ENCODE measurements at places on chromosomes 1 and 21.

- DNase-seq: no peak
These were observed 33.9 kb upstream of the CSF1 start for GRCh38 chr1:109876617-109877316.

GRCh38 chr1:27519331-27520258 lies 29.6 kb upstream of the WASF2 start:
- no peak for DNase-seq

DNA sequence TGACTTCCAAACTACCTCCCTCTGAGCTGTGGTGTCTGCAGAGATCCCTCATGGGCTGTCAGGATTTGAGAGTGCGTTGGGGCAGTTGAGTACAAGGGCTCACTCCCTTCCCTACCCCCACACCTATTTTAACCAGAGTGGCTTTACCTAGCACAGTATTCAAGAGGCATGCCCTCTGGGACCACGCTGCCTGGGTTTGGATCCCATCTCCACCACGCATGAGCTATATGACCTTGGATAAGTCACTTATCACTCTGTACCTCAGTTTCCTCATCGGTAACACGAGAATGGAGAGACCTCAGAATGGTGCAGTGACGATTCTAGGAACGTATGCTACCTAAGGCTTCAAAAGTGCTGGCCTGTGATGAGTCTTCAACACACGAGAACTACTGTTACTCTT lies 147.3 kb upstream of the WNT4 start:
- no peak for DNase-seq

DNA sequence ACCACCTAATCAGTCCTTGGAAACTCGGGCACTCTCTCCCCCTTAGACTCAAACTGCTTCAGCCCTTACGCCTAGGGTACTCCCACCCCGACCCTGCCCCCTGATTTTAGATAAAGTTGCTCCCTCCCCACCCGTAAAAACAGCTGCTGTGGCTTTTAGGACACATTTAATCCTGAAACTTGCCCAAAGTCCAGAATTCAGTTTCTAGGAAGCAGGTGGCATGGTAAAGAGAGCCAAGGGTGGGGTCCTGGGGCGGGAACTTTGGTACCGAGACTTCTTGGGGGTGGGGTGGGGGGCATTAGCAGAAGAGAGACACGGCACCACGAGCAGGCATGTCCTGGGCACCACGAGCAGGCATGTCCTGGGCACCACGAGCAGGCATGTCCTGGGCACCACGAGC lies 52.4 kb downstream of the CASZ1 start:
- no peak for DNase-seq

DNA sequence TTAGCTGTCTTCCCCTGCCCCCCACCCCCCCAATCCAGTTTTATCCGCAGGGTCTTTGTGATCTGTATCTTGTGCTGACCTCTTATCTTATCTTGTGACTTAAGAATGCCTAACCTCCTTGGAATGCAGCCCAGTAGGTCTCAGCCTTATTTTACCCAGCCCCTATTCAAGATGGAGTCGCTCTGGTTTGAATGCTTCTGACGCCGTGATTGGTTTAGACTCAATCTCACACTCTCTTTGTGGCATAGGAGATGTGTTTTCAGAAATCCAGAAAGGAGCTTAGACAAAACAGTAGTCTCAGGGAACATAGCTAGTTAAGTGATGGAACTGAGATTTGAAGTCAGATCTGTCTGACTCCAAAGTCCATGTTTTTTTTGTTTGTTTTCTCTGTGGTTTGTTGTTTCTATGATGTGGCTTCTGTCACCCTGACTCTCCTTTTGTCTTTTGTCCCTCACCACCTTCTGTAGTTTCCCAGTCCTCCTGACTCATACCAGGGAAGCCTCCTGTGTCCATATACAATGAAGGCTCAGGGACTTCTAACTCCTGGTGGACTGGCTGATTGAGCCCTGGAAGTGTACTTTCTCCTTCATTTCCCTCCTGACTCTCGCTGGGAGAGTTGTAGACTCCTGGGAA lies 18.1 kb upstream of the USP24 start:
- DNase-seq: no peak

DNA sequence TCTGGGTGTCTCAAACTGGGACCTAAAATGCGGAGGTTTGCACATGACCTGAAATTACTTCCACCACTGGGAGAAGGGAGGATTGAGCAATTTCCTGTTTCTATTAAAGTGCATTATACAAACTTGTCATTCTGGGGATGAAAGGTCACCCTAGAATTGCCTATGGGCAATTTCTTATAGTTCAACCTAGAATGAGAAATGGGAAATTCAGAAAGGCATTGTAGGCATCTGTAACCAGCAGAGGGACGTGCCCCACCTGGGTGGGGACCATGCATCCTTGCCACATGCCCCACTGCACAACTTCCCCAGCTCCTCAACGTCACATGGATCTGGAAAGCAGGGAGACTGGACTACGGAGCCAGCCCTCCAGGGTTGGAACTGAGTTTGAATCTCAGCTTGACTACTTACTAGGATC lies 47.0 kb downstream of the MRPL39 start:
- no peak for DNase-seq

- no peak for DNase-seq
These were observed 25.5 kb downstream of the MAN1C1 start for GRCh38 chr1:25641931-25642573.

GRCh38 chr1:241533326-241534115 lies 1.3 kb downstream of the KMO start:
- no peak for DNase-seq

DNA sequence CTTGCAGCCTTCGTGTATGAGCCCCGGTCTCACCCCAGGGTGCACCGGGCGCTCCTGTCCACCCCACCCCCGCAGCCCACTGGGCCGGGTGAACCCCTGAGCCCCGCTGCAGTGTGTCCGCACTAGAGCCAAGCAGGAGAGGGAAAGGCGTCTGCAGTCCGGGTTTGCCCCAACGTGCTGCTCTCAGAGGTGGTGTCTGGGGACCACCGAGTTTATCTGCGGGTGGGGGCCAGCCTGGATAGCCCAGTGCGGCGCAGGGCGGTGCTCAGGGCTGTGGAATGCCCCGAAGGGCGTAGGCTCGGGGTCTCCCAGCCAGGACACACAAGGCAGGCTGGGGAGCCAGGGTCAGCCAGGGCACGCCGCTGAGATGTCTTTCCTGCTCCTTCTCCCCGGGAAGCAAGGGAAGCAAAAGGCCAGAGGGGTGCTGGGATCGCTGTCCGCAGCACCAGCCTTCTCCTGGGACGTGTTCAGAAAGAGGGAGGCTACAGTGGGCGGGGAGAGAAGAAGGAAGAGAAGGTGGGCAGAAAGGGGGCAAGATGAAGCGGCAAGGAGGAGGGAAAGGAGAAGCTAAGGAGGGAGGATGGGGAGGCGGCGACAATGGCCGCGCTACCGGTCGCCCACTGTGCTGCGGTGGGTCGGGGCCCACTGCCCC lies 56.6 kb downstream of the MAB21L3 start:
- DNase-seq: peak; percentile 15

- DNase-seq: no peak
These were observed 24.2 kb upstream of the TBX15 start for GRCh38 chr1:119012383-119012782.

DNA sequence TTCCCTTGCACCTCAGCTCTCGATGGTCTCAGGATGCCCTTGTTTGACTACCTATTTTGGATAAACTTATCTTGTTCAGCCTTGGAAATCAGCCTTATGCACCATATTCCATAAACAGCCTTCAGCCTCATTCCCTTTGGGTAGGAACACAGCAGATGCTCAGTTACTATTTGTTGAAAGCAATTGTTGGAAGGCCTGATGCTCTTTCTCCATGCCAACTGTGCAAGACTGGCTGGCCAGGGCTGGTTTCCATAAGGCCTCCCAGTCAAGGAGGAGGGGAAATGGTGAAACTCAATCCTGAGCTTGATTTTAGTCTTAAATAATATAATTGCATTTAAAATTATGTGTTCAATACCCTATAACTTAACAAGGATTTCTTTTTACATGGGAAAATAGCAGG lies 121.1 kb upstream of the DEPDC1 start:
- DNase-seq: no peak

DNA sequence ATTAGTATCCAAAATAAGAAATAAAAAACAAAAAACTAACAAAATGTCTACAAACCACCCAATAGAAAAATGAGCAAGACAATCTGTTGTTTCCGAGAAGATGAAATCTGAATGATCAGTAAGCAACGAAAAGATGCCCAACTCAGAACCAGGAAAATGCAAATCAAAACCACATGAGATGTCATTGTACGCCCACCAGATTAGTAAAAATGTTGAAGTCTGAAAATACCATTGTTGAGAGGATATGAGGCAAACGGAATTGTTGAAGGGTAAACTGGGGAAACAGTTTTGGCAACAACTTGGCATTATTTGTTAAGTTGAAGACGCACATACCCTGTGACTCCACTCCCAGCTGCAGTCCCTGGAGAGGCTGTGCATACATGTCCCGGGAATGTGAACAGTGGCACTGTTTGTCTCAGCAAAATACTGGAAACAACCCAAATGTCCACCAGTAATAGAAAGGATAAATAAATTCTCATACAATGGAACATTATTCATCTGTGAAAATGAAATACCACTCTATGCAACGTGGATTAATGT lies 10.6 kb downstream of the ZBTB17 start:
- DNase-seq: no peak

GRCh38 chr1:17125756-17126237 lies 6.5 kb upstream of the PADI2 start:
- DNase-seq: peak; percentile 89

- DNase-seq: no peak
These were observed 70.3 kb upstream of the ACTL8 start for GRCh38 chr1:17684810-17685209.

DNA sequence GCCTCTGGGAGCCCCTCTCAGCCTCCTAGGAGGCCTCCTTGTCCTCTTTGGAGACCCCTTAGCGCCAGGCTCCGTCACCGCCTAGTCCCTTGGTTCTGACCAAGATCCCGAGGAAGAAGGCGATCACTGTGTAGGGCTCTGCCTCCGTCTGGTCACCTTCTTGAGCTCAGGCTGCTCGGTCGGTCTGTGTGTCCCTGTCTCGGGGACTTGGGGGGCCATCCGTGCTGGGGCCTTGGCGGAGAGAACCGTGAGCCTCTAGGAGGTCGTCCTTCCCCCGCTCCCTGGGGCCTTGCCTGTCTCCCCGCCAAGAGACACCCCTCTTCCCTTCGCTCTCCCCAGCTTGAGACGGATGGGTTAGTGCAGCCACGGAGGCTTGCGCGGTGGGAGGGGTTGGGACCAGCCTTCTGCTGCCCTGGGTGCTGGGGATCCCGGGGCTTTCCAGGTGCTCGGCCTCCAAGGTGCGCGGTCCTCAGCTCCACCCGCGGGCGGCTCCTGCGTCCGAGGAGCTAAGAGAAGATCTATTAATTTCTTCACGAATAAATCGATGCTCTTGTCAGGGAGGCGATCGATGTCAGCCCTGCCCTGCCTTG lies 701 bp upstream of the INSRR start:
- DNase-seq: no peak

GRCh38 chr1:226107471-226108460 lies 45.2 kb downstream of the H3-3A start:
- DNase-seq: no peak

DNA sequence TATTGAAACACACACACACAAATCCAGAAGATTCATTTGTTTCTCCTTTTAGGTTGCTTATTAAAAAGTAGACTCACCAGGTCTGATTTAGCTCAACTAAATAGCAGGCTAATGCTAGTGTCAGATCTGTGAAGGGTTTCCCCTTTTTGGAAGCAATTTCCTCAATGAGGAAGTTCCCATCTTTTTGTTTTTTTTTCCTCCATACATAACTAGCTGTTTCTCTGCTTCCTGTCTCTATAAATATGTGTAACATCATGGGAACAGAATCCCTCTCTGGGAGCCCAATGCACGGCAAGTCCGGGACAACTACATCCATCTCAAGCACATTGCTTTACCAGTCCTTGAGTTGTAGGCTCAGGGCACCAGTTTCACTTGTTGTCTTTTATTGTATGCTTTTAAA lies 1421.1 kb downstream of the PLA2G4A start:
- no peak for DNase-seq

DNA sequence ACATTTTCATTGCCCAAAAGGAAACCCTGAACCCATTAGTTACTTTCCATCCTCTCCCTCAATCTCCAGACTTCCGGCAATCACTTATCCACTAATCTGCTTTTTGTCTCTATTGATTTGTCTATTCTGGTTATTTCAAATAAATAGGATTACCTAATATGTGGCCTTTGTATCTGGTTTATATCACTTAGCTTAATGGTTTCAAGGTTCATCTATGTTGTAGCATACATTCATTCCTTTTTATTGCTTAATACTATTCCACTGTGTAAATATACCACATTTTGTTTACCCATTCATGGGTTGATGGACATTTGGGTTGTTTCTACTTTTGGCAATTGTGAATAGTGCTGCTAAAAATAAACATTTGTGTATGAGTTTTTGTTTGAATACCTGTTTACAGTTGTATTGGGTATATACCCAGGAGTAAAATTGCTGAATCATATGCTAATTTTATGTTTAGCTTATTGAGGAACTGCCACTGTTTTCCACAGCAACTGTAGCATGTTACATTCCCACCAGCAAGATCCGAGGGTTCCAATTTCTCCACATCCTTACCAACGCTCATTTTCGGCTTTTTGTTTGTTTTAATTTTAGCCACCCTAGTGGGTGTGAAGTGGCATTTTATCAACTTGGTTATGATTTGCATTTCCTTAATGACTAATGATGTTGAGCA lies 2.5 kb upstream of the SLC25A44 start:
- no peak for DNase-seq

DNA sequence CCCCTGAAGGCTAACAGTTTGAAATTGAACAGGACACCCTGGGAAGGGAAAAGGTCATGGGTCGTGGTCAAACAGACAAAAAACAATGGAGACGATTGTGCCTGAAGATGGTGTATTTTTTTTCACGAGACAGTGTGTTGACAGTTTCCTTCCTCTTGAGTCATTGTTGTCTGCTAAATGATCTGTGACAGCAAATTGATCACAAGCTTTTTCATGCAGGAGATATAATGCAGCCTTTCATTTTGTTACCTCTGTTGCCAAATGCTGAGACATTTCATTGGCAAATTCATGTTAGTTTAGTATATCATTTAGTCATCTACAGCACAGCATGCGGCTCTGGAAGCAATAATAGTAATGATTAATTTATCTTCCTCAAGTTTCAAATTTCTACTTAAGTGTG lies 27.7 kb downstream of the UBE2U start:
- no peak for DNase-seq

- DNase-seq: no peak
These were observed 19.6 kb upstream of the CBR3 start for GRCh38 chr21:36115138-36115730.

- no peak for DNase-seq
These were observed 50.5 kb upstream of the RBM34 start for GRCh38 chr1:235211517-235211916.

Measured in progenitor cell of endocrine pancreas (in vitro differentiated cells).